ENCODE measurements at places on chromosomes 5 and 9.

GRCh38 chr9:125538092-125538473 lies 168.9 kb downstream of the MAPKAP1 start:
- DNase-seq: no peak

- no peak for DNase-seq
These were observed 419.9 kb downstream of the MAN2A1 start for GRCh38 chr5:110109667-110110066.

DNA sequence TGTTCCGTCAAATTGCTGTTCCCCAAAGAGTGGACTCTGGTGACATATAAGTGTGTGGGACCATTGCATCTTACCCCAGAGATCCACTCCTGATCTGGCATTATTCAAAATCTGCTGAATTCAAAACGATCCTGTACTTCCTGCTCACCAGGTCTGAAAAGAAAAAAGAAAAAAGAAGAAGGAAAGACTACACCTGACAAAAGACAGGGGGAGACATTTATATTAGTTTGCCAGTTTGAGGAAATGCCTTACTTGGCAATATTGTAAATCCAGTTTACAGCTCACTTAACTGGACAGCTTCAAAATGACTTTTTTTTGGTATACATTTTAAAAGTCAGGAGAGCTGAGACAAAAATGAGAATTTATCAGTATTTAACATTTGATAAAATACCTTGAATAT lies 15.0 kb upstream of the GRHPR start:
- no peak for DNase-seq

DNA sequence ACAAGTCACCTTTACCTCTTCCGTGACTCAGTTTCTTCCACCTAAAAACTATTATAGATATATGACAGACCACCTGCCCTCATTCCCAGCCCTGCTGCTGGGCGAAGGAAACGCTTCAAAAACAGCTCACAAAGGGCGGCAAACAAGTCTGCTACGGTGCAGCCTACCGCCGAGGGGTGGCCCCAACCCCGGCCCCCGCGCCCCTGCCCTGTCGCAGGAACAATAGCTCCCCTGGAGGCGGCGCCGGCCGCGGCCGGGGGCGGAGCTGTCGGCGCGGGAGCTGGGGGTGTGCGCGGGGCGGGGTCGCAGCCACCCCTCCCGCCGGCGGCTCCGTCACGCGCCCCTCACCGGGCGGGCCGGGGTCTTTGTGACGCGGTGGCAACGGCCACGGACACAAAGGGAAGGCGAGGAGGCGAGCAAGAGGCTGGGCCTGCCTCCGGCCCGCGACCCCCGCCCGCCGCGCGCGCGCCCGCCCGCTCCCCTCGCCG lies at the start of gene TMEFF1:
Gene TMEFF1, plus strand, starts transcription at position 362 of the 488 bp plus-strand sequence. CDS start 396 bp downstream, outside the sequence.
- peak; percentile 60 for DNase-seq

GRCh38 chr5:6633469-6634245 lies 417 bp downstream of the SRD5A1 start:
- no peak for DNase-seq

DNA sequence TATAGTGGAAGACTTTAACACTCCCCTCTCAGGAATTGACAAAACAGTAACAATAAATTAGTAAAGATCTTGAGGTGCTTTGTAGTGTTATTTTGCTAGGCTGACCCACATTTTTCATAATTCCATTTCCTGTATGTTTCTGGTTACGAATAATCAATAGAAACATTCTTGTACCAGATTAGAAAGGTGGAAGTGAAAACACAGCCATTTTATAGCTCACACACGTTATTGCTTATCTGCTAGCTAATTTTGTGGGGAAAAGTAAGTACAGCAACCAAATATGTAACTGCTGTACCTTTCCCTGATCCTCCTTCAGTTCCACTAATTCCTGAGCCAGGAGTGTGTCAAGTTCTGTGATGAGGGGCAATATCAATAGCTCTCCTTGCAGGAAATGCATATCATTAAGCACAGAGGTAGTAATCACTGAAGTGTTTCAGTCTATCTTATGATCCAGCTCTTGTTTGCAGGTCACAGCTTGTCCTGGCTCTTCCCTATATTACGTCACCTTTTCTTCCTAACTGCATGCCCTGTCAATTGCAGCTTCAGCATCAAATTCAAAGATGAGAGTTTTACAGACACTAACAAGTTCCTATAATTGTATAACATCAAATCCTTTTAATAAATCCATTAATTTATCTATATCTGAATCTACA lies 59.4 kb downstream of the MINAR2 start:
- DNase-seq: no peak

GRCh38 chr5:103561685-103562452 lies 720 bp downstream of the NUDT12 start:
- no peak for DNase-seq

- no peak for DNase-seq
These were observed 277.9 kb upstream of the WWC1 start for GRCh38 chr5:168013546-168013945.

DNA sequence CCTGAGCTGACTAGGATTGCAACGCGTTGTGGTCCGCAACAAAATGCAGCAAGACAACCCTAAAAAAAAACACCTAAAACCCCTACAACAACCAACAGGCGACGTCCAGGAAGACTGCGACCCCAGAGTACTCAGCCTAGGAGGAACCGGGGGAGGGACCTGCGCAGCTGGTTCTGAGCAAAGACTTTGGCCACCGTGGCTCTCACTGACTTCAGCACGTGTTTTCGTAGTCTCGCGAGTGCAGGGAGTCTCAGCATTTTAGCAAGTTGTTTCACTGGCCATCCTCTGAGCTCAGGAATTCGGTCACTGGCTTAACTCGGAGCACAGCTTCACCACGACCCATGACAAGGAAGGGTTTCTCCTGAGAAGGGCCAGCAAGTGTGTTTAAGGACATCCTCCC lies 8.6 kb upstream of the ZDHHC11 start:
- DNase-seq: no peak

GRCh38 chr5:173053041-173053440 lies 3.1 kb upstream of the CREBRF start:
- no peak for DNase-seq

- no peak for DNase-seq
These were observed 69.2 kb upstream of the PALM2AKAP2 start for GRCh38 chr9:109710830-109711229.

DNA sequence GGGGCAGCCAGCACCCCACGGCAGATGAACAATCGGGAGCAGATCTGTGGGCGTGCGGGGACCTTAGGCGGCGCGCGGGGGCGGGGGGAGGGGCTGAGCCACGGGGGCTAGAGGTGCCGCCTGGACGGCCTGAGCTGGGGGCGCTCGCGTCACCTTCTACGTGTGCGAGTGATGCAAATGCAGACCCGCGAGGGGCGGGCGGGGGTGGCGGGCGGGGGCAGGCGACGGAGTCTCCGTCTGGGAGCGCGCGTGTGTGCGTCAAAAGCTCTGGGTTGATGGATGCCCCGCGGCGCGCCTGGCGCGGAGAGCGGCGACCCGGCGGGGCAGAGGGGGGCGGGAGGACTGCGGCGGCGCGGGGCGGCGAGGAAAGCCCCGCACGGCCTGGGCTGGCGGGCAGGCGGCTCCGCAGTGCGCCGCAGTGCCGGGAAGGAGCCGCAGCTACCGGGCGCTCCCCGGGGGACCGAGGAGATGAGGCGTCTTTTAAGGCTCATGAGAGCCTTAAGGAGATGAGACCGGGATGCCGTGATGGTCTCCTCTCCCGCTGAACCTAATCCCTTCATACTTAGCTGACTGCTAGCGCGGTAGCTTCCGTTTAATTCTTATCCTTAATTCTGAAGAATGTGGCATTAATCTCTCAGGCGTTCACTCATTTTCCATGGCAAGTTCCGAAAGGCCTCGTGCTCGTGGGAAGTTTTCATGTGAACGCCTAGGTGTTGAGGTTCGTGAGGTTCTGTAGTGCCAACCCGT lies 1.5 kb downstream of the SV2C start:
- DNase-seq: peak; percentile 12

DNA sequence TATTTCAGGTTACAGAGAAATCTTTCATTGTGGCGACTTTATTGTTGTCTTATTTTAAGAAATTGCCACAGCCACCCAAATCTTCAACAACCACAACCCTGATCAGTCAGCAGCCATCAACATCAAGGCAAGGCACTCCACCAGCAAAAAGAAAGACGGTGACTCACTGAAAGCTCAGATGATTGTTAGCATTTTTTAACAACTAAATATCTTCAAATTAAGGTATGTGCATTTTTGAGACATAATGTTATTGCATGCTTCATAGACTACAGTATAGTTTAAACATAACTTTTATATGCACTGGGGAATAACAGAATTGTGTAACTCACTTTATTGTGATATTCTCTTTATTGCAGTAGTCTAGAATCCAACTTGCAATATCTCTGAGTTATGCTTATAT lies 263.4 kb downstream of the TMEM232 start:
- no peak for DNase-seq

- DNase-seq: no peak
These were observed 55.5 kb downstream of the PRRC1 start for GRCh38 chr5:127572930-127573329.

DNA sequence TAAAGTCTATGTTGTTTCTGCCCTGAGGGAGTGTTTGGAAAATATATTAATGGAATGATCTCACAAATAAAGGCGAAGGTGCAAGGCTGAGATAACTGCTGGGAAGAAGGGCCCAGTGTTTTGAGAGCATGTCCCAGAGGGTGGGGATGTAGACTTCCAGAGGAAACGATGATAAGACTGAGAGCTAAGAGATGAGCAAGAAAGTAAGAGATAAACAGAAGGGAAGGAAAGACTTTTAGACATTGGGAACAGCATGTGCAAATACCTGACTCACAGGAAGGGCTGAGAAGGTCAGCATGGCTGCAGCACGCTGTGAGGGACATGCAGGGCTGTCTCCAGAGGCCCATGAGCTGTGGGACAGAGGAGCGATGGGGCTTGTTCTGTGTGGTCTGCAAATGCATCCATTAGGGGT lies 19.9 kb upstream of the ADRB2 start:
- no peak for DNase-seq

DNA sequence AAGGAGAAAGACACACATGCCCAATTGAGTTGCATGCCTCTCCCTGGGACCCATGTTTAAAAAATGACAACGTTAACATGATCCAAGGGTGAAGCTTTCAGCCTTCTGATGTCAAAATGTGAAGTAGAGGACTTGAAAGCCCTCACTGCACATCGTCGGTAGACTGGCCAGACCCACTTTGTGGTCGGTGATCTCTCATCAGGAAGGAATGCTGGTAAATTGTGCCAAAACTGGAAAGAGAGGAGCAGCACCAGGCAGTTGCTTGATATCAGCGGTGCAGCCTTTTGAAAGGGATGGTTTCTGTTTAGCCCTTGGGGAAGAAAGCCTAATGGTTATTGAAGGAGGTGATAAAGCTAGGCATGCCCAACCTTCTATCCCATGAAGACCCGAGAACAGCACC lies 125.3 kb upstream of the MARCHF11 start:
- no peak for DNase-seq

- DNase-seq: no peak
These were observed 86.9 kb upstream of the PRSS3 start for GRCh38 chr9:33708441-33708840.

- DNase-seq: no peak
These were observed 110.8 kb upstream of the ERCC6L2 start for GRCh38 chr9:95764533-95765319.

DNA sequence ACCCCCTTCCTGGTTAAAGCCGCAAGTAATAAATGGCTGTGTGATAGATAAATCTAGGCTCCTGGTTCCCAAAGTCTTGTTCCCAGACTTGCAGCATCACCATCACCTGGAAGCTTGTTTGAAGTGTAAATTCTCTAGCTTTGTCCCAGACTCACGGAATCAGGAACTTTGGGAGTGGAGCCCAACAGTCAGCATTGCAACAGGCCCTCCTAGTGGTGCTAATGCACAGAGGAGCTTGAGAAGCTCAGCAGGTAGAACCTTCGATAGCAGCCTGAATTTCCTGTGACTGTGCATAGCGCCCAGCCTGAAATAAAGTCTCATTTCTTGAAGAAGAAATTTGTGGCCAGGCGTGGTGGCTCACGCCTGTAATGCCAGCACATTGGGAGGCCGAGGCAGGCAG lies 30.3 kb upstream of the MELK start:
- DNase-seq: no peak

GRCh38 chr5:14305045-14305444 lies 161.9 kb downstream of the TRIO start:
- DNase-seq: no peak

DNA sequence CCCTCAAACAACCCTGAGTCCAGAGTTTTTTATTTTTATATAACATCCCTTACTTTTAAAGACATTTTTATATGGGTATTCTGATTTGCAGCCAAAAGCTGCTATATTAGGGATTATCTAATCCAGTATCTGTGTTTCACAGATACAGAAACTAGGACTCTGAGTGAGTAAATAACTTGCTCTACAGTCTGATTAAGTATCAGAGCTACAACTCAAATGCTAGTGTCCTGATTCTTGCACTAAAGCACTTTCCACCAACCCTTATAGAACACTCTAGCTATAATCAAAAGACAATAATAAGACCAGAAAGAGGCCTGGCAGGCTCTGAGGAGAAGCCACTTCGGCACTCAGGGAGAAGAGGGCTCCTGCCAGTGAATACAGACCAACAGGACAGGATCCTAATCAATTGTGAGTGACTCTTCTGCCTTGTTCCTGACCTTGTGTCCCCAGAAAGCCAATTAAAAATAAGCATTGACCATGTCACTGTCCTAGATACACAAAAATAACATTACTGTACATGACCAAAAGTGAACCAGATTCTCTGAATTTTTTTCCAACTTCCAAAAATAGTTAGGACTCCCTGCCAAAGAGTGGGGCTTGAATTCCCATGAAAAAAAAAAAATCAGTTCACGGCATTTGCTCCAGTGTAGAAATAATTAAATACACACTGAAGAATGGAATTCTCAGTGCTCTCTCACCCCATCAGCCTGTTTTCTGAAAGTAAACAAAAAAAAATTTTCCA lies 63.6 kb upstream of the MAP3K1 start:
- DNase-seq: no peak

GRCh38 chr5:20694121-20694520 lies 706.1 kb upstream of the CDH18 start:
- DNase-seq: no peak

GRCh38 chr5:82834151-82834550 lies 243.0 kb downstream of the TMEM167A start:
- DNase-seq: no peak

GRCh38 chr5:87081511-87082372 lies 185.9 kb upstream of the RASA1 start:
- DNase-seq: no peak

GRCh38 chr9:123761905-123762605 lies 167.9 kb downstream of the DENND1A start:
- no peak for DNase-seq

- DNase-seq: no peak
These were observed 2.1 kb downstream of the PPIP5K2 start for GRCh38 chr5:103122242-103122641.

- DNase-seq: no peak
These were observed 182.4 kb downstream of the CCDC171 start for GRCh38 chr9:15735083-15735857.
